Stimulated activated CD4-positive, alpha-beta T cell treated with anti-CD3 and anti-CD28 coated beads, Interleukin-4, amount 100 ng/mL, for 4 hours (primary cell): ENCODE measurements at places on chromosomes 7 and 10.

DNA sequence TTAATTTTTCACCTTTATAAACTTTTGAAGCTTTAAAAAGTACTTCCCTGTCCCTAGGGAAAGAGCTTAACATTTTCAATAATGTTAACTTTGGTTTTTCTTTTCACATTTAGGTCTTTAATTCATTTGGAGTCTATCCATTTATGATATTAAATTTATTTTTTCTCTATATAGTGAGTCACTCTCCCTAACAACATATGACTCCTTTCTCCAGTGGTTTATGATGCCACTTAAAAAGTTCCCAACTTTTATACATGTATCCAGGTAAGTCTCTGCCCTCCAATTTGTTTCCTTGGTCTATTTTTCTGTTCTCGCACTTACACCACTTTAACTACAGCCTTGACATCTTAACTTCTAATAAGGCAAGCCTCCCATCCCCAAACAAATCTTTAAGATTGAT is 3.5 kb downstream of the CACUL1 start:
- DNase-seq = no peak

- no peak for DNase-seq
Observed at GRCh38 chr7:30202671-30203070, 67.9 kb downstream of the MTURN start.

GRCh38 chr10:73209705-73210104 is 37.4 kb downstream of the DNAJC9 start:
- DNase-seq = no peak

DNA sequence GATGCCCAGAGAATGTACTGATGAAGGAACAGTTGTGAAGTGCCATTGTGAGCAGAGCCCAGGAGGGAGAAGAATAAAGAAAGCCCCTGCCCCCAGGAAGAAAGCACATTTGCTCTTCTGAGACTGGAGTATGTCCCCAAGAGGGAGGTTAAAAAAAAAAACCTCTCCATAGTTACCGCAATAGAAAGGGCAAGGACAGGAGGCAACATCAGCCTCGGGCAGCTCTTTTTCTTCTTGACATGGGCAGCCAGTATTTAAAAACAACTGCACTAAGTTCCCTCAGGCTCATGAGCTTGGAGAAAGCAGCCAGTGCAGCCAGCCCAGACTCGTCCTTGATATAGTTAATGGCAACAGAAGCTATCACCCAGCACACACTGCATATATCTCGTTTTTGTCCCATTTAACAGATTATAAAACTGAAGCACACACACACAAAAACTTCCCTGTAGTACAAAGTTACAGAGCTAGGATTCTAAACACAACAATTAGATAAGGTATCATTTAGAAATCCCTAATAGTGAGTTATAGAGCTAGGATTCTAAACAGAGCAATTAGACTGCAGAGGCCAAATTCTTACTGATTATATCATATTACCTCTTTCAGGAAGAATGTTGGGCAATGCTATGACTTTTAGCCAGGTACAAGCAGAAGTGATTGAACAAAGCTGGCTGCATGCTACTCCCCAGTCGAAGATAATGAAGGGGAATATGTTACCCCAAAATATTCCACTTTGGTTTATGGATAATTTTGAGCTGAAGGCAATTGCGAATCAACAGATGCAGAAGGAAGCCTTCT is 823.5 kb downstream of the GRID1 start:
- no peak for DNase-seq

GRCh38 chr7:55276572-55277295 is 88.4 kb upstream of the LANCL2 start:
- no peak for DNase-seq

DNA sequence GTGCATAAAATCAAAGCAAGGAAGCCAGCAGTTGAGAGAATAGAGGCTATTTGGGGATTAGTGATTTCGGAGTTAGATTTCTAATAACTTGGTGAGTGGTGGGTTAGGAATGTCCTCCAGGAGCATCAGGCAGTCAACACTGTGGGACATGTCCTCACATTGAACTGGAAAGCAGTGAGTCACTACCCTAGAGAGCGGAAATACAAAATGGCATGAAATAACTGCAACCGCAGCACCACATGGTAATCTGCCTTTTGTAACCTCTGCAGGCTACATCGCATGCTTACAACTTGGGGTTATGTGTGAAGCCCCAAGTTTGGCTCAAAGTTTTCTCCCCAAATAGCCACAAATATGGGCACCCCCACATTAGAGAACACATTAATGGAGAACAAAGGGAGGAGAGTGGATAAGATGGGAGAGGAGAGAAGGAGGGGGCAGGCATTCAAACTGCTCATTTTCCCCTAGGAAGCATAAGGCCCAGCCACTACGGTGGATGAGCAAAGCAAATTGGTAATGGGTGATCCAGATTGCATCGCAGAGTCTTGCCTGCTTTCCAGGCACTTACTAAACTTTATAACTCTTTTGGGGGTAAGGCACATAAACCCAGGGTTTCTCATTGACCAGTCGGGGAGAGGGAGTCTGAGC is 22.0 kb upstream of the SLF2 start:
- no peak for DNase-seq

GRCh38 chr7:123828805-123829204 is 16.2 kb upstream of the HYAL4 start:
- DNase-seq = no peak

- no peak for DNase-seq
Observed at GRCh38 chr7:131578602-131579001, 22.2 kb upstream of the PODXL start.

DNA sequence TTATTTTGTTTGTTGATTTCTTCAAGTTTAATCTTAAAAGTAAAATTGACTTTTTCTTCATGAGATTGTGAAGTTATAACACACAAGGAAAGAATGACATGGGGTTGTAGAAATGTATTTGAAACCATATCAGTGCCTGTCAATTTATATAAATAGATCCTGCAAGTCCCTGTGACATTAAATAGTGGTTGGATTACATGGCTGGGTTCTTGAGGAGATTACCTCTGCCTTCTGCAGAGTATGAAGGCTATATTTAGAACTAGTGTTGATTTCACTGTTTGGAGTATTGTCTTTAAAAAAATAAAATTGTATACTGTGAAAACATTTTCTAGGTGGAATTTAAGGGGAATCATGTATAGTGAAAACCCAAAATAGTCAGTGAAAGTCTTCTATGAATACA is 385.8 kb upstream of the SMIM30 start:
- no peak for DNase-seq

DNA sequence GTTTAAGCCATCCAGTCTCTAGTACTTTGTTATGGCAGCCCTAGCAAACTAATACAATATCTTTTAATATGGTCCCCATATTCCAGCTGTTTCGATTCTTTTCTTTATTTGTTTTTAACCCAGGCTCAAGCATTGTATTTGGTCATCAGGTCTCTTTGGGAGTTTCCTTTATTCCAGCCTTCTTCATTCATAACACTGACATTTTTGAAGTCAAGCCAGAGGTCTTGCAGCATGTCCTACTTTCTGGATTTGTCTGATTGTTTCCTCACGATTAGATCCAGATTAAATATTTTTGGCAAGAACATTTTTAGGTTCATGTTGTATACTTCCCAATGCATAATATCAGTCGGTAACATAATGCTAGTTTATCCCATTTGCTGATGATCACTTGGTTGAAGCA is 11.8 kb downstream of the SLC25A13 start:
- DNase-seq = no peak

GRCh38 chr10:24552346-24553016 is 171.2 kb downstream of the ARHGAP21 start:
- no peak for DNase-seq

DNA sequence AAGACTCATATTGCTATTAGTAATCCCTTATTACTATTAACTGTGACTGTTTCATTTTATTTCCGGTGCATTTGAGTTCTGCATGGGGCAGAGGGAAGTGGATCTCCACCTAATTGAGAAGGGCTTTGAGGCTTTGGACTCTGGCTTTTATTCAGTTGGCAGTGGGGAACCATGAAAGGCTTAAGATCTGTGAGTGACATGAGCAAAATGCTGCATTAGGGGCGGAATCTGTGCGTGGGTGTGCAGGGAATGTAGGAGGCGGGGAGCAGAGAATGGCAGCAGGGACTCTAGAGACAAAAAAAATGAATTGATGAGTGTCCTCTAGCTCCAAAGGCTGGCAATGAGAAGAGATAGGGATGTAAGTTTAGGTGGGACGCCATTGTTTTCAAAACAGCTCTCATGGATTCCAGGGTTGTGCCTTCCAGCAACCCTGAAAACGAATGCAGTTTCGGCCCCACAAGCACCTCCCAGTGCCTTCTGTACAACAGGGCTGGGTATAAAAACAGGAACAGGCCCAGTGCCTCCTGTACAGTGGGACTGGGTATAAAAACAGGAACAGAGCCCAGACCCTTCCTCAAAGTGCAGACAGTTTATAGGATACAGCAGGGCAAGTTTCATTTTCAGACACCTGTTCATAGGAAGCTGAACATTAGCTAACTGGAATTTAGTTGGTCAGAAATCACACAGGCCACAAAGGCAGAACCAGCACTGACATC is 663.3 kb upstream of the FOXK1 start:
- DNase-seq = no peak

GRCh38 chr7:318878-319661 is 29.1 kb downstream of the FOXL3 start:
- no peak for DNase-seq
